CD4-positive, alpha-beta memory T cell (primary cell): ENCODE measurements at places on chromosomes 4 and X. TPM values are rescaled to one million over a fixed set of nuclear protein-coding genes. Genes with fewer than 3 reads are reported as not detected.
A peak's percentile ranks its signal among the peaks of the same experiment; 100 is the strongest.

DNA sequence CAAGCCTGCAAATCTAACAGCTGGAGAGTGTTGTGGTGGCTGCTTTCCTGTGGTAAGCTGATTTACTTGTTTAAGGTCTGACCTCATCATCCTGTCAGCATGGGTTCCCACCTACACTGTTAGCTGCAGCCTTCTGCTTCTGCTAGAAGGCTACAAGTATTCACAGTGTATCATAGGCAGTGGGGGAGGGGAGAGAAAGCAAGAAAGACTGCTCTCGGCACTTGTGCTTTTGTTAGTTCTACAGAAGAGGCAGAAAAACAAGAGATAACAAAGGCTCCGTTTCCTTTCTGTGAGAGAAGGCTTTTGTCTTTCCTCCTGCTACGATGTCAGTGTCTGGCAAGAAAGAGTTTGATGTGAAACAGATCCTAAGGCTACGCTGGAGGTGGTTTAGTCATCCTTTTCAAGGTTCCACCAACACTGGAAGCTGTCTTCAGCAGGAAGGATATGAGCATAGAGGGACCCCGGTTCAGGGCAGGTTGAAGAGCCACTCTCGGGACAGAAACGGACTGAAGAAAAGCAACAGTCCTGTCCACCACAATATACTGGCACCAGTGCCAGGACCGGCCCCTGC, at the start of gene KLHL4:
TSS of gene KLHL4 (plus strand) at position 232 of the 571 bp plus-strand sequence. CDS start at position 324, 92 bp downstream.
- no peak for DNase-seq

- DNase-seq: no peak
These were observed 32.7 kb upstream of the CRMP1 start for GRCh38 chr4:5925419-5926200.

Gene FAT1
- not detected for total RNA-seq

- peak; percentile 47 for DNase-seq
These were observed at the start of gene NBDY for GRCh38 chrX:56729152-56729850. TSS of gene NBDY (plus strand) at chrX:56729243. CDS start at chrX:56729354, 111 bp downstream.

DNA sequence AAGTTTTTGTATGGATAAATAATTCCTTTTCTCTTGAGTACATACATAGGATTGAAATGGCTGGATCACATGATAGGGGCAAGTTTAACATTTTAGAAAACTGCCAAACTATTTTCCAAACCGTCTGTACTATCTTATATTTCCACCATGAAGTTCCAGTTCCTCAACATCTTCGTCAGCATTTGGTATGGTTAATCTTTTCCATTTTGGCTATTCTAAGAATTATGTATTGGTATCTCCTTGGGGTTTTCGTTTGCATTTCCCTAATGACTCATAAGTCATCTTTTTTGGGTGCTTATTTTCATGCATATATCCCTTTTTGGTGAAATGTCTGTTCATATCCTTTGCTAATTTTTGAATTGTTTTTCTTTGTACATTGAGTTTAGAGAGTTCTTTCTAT, 227.7 kb downstream of the DLG3 start:
- no peak for DNase-seq

Gene PDGFRA
- total RNA-seq: not detected

Gene CISD2
- 22.0 TPM for total RNA-seq

DNA sequence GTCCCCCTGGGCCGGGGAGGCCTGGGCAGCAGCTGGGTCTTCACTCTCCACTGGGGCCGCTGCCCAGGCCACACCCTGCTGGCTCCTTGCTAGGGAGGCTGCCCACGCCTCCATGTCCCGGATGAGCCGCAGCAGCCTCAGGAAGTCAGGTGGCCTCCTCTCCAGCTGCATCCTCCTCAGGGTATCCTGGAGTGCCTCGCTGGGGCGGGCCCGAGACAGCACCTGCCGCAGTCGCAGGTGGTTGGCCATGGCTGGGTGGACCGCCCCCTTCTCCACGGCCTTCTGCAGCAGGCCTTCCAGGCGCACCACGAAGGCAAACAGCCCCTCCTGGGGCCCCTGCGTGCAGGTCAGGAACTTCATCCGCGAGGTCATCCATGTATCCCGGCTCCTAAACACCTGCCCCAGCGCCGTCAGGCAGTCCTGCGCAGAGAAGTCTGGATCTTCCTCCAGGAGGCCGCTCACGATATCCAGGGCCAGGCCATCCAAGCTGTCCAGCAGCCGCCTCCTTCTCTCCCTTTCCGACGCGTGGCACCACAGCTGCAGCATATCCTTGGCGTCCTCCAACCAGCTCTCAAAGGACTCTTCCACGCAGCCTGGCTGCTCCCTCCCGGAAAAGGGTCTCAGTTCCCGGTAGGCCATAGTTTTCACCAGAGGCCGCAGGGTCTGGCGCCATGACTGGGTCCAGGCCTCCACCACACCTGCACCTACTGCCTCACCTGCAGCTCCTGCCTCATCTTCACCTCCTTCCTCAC, 2.1 kb downstream of the PNMA6F start:
- DNase-seq: no peak

Gene CLDN24
- not detected for total RNA-seq

Gene CSN3
- not detected for total RNA-seq

DNA sequence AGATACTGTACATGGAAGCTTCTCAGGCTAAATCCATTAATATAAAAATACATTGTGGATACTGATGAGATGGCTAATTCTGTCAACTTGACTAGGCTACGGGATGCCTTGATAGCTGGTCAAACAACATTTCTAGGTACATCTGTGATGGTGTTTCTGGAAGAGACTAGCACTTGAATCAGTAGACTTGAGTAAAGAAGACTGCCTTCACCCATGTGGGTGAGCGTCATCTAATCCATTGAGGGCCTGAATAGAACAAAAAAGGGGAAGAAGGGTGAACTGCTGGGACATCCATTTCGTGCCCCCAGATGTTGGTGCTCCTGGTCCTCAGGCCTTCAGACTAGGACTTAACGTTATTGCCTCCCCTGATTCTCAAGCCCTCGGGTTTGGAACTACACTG, 3.7 kb upstream of the SRP72 start:
- no peak for DNase-seq

DNA sequence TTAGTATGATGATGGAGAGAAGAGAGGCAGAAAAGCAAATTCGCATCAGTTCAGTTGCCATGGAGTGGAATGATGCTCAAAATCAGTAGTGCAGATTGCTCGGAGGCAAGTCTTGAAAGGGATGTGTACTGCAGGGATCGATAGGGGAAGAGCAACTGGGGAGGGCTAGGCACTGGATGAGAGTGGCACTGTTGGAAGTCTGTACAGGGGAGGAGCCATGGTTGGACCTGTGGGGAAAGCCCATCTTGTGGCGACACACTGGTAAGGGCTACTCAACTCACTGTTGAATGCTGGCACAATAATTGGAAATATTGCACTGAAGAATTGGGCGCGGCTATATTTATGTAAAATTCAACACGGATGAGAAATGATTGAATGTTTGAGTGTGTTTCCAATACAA, 1.2 kb downstream of the RAB9B start:
- DNase-seq: no peak

DNA sequence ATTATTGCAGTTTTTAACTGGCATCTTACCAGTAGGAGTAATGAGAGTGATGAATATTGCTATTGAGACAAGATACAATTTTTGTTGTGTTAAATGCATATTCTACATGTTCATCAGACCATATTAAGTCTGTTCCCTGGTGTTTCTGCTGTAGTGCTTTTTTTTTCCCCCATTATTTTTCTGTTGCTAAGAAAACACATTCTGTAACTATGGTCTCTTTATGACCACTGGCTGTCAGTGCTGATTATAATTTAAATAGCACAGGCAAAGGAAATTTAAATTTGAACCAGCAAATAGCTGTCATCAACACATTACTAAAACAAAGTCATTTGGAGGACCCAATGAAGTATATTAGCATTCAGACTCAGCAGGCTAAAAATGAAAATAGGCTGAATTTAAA, 98.3 kb upstream of the ANKRD50 start:
- no peak for DNase-seq

GRCh38 chr4:154473497-154473896, 18.1 kb downstream of the DCHS2 start:
- DNase-seq: no peak

DNA sequence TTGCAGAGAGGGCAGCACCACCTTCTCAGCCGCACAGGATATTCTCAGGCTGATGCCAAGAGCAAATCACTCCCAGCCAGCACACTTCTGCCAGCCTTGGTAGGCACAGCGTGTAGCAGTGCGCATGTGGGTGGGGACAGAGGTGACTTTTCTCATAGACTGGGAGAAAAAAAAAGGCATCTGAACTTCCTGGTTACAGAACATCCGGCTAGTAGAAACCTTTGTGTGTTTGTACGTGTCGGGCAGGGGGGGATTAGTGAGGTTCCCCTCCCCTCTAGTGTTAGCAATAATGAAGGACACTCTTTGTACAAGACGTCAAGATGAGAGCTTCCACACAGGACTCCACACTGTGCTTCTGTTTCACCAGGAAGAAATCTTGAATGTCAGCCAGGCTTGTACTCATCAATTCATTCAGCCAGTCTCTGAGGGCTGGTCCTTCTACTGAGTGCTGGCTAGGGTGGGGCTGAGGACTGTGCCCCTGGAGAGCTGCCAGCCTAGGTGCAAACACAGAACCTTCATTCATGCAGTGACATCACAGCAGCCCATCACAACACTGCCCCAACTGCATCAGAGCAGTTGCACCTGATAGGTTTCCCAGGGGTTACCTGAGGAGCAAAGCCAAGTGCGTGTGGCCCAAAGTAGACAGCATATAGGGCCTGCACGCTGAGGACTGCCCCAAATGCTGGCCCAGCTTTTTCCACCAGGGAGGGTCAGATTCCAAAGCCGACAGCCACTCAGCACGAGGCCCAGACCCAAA, 34.7 kb downstream of the SLC25A5 start:
- DNase-seq: peak; percentile 30

Gene SHISA3
- total RNA-seq: not detected

- no peak for DNase-seq
These were observed 49.8 kb upstream of the PRPS2 start for GRCh38 chrX:12741416-12741815.

- no peak for DNase-seq
These were observed 144.2 kb upstream of the RAPGEF2 start for GRCh38 chr4:158958489-158959270.

DNA sequence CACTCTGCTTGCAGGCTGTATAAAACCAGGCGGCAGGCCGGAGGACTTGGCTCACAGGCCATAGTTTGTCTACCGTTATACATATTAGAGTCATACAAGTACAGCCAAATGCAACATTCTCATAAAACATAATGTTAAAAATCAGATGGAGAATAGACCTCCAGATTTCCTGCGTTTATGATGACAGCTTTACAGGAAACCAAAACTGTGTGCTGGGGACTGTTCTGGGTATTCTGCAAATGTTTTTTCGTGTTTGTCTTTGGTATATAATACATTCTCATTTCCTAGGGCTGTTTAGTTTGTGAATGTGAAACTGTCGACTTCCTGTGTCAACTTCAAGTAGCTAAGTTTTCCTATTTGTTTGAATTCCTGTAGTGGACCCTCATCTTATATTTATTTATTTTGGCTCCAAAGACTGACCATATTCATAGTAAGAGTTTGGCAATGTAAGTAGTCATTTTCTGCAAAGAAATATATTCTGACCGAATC, 79.5 kb upstream of the FAM9C start:
- DNase-seq: peak; percentile 18

GRCh38 chr4:154004507-154005170, 215.8 kb upstream of the SFRP2 start:
- no peak for DNase-seq

Gene GLRB
- not detected for total RNA-seq

DNA sequence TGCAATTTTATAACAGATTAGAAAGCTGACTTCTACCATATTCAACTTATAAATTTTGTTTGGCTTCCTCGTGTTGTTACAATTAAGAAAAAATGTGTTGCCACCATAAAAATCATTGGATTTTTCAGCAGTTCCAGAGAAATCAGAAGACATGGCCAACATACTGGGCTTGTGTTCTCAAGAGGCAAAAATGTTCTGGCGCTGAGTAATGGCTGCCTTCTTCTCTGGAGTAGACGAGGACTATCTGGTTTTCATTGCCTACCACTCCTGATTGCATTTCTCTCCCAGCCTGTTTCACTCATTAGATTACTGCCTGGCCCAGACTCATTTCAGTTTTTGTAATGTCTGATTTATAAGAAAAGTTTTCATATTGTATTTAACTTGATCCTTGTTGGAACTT, 122.3 kb downstream of the ARHGAP10 start:
- no peak for DNase-seq

DNA sequence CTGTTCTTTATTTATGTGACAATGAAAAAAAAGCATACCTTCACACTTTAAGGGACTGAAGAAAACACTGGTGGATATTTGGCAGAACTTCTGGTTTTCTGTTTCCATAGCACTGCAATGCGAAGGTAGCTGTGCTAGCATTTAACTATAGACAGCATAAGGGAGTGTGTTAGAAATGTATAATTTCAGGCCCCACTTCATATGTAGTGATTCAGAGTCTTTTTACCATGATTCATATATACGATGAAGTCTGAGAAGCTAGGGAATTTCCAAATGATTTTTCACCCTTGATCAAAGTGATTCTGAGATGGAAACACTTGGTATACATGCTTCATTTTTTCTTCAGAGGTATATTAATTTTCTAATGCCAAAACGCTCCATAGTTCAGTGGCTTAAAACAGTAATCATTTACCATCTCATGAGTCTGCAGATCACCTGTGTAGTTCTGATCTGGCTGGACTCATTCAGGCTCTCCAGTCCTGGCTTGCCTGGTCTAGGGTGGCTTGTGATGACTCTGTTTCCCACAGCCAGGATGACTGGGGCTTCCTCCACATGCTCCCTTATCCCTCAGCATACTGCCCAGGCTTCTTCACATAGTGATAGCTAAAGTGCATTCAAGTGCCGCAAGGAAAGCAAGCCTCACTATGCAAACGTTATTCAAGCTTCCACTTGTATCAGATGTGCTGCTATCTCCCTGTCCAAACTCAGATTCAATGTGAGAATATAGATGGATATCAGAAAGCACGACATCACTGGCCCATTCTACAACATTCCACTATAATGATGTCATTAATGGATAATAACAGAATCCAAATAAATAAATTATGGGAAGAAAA, 790.1 kb downstream of the TECRL start:
- no peak for DNase-seq

Gene STATH
- total RNA-seq: not detected

DNA sequence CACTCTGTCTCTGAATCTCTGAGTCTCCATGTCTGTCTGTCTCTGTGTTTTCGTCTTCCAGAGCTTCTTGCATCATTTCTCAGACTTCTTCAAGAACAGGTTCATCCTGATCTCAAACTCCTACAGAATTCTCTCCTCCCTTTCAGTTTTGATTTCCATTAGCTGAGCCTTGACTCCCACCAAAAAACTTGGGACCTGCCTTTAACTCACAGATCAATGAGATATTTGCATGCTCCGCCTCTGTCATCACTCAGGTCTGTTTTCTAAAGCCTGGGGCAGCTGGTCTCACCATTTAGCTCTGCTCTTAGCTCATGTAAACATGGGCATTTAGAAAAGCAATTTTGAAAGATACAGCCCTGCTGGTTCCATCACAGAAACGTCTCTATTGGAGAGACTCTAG, 8.6 kb downstream of the DAPP1 start:
- DNase-seq: no peak

Gene EVC2
- 3.3 TPM for total RNA-seq

DNA sequence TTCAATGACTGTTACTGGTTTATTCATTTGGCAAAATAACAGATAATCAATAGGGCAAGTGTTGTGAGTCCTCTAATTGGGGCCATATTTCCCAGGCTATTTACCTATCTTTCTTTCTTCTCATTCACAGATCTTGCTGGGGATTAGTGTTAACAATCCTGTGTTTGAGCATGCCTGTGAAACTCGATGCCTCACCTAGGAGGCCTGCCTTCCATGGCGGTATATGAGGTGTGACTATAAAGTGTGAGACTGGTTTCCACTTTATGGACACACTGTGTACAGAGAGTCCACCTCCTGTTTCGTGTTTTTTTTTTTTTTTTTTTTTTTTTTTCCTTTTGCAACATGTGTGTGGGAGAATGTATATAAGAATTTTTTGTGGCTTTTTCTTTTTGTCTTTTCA, 199.3 kb downstream of the BMPR1B start:
- DNase-seq: no peak

Gene ARSJ
- 0.17 TPM for total RNA-seq

Gene TRIML2
- total RNA-seq: not detected
